ENCODE measurements at places on chromosomes 11 and 22.

DNA sequence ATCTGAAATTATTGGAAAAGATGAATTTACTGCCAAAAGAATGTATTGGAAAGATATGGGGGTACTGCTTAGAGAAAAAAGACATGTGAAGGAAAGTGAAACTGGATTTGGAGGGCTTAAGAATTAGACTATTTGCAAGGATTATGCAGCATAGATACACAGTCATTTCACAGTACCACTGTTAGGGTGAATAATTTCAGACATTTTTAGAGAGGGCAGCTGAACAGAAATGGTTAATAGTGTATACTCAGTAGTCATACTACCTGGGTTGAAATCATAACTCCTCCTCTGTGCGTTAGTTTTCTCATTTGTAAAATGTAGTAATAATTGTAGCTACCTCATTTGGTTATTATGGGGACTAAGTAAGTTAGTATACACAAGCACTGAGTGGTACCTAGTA lies 33.0 kb downstream of the GAS2 start:
- DNase-seq = no peak

GRCh38 chr11:116046127-116046526 lies 541.9 kb upstream of the CADM1 start:
- DNase-seq = no peak

DNA sequence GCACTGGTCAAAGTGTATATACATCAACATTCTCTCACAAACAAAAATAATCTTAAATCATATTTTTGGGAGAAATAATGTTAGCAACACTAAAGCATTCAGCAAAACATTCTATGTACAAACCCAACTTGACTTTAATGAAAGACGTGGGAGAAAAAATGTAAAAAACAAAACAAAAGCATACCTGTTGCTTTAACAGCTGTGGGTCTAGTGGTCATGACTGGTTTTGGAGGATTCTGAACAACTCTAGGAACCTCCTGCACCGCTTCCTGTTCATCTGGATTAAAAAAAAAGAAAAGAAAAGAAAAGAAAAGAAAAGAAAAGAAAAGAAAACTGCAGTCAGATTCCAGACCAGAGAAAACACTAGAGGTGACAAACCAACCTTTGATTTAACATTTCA lies 2.1 kb downstream of the FNBP4 start:
- DNase-seq = peak; percentile 18

DNA sequence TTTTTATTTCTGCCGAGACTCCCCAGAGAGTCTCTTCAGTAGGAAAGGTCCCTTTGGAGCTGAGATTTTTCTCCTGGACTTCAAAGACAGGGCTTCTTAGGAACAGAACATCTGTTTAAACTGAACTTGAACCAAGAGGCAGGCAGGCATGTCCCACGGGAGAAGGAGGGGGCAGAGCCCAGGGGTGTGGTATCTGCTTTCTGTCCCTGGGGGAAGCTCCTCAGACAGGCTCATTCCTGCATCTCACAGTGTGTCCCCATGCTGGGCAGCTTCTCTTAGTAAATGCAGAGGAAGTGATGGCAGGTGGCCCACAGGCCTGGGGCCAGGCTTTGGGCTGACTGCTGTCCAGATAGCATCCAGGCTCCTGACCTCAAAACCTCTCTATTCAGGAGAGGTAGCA lies 47.3 kb downstream of the TSPAN18 start:
- DNase-seq = no peak

GRCh38 chr22:35589071-35589755 lies 27.9 kb downstream of the MB start:
- DNase-seq = no peak

DNA sequence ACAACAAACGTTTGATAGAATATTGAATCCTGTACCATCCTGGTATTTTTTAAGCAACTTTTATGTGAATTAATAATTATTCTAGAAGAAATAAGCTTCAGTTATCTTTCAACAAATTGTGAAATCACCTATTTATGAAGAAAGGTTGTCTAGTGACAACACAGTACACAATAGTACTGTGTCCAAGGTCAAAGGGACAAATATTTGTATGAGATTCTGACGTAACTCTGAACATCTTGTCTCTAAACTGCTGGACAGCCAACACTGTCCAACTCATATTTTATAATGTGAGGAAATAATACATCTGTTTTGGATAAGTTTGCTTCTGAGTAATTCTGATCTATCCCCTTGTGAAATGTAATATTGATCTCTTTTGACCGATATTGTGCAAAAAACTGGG lies 18.9 kb downstream of the CASP5 start:
- no peak for DNase-seq

- no peak for DNase-seq
Measured at GRCh38 chr11:6968816-6969215, 42.6 kb downstream of the ZNF215 start.

- DNase-seq = no peak
Measured at GRCh38 chr11:79007771-79008402, 432.9 kb downstream of the TENM4 start.

DNA sequence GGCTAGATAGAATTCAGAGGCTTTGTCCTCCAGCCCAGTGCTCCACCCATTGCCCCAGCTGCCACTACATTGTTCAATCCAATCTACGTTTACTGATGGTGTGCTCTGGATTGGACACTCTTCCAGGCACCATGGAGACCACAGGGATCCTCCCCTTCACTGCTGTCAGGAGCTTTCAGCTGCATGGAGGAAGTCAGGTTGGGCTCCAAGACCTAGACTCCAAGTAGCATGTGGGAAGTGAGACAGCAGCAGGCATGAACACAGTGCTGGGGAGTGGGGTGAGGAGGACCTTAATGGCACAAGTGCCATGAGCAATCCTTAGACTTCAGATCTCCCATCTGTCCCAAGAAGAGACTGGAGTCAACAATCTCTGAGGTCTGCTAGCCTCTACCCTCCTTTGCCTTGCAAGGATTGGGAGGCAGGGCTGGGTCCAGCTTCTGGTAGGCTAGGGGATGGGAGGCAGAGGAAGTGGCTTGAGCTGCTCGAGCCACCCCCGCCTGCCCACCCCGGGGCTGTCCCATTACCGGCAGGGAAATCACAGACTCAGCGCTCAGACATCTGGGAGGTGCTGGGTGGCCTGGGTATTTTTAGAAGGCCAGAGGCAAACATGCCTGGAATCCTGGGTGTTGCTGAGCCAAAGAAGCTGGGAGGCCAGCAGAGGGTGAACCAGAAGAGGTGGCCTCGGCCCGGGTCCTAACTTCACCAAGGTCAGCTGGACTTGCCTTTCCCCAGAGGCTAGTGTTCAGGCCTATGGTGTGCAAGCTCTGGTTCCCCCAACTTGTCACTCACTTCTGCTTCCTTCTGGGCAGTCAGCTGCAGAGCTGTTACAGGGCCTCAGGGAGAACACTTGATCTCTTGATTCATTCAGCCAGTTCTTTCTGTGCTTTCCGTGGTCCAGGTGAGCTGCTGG lies 15.2 kb upstream of the FCHSD2 start:
- no peak for DNase-seq

Data from activated CD4-positive, alpha-beta T cell treated with anti-CD3 and anti-CD28 coated beads, Interleukin-10, Interleukin-2, amounts not matched to agents 100 ng/mL and 50 ng/mL, durations not matched to agents 16 hours and 8 hours (primary cell).